Right lung (tissue), 10 donors: ENCODE measurements at places on chromosomes 7 and 10.

DNA sequence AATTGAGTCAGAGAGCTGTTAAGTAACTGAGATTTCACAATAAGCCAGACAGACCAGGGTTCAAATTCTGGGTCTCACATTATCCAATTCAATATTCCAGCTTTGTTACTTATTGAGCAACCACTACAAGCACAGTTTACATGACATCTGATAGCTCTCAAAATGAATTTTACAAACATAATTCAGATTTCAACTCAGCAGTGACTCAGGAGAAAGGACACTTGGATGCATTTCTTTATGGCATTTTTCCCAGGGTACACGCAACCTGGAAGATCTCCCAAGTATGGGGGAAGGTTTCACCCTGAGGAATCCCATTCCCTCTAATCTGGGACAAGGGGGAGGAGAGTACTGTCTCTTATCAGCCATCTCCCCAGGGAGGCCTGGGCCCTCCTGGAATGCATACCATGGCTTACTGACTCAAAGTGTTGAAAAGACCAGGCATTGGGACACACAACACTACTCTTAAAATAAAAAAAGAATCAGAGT is 102.4 kb downstream of the CFTR start:
- peak; percentile 27 for DNase-seq

GRCh38 chr10:96493871-96494525 is 19.7 kb downstream of the TLL2 start:
- no peak for DNase-seq

DNA sequence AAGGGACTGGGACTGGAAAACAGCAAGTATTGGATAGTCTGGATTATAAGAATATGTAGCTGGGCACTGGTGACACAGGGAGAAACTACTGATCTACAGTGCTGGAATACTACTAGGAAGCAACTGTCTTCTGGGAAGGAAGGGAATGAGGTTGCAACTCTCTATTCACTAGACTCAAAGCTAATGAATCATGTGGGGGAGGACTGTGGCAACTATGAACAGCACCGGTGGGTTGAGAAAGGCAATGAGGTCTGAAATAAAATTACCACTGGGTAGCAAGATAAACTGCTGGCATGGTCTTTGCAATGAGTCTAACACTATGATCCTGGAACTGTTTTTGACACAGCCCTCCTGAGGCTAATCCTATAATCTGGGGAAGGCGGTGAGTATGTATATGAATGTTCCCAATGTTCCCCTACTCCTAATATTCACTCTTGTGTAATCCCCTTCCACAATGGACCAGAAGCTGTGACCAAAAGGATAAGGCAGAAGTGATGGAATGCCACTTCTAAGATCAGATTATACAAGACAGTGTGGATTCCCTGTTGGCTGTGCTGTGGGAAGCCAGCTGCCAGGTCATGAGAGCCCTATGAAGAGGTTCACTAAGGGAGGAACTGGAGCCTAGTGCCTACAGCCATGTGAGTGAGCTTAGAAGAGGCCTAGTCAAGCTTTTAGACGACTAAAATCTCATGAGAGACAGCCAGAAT is 101.3 kb upstream of the DNAJB12 start:
- DNase-seq = no peak

- no peak for DNase-seq
Measured at GRCh38 chr7:14158111-14158510, 168.6 kb upstream of the ETV1 start.

GRCh38 chr10:101007915-101008822 is 8.6 kb downstream of the LZTS2 start:
- no peak for DNase-seq

- DNase-seq = no peak
Measured at GRCh38 chr10:64041989-64042490, 520.8 kb downstream of the REEP3 start.

- DNase-seq = peak; percentile 38
Measured at GRCh38 chr10:97788552-97789442, 17.0 kb upstream of the SFRP5 start.

GRCh38 chr10:71727738-71728737 is 8.5 kb upstream of the C10orf105 start:
- DNase-seq = no peak

DNA sequence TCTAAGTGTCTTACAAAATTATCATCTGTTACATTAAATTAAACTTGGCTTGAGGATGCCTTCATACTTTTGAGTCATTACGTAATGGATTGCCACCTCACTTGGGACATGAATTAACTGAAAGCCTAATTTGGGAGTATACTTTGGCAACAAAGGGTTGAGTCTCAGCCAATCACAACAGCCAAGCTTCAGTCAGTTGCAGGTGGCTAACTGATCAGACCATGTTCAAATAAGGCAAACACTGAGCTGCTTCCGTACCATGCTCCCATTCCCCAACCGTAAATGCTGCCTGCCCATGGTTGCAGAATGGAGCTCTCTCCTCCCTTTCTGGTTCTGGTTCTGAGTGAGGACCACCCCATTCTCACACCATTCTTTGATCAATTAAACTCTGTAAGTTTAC is 92.9 kb upstream of the STK17A start:
- no peak for DNase-seq

GRCh38 chr7:121810831-121811672 is 61.9 kb upstream of the PTPRZ1 start:
- no peak for DNase-seq

GRCh38 chr7:27208998-27209397 is 9.1 kb upstream of the HOXA13 start:
- no peak for DNase-seq

DNA sequence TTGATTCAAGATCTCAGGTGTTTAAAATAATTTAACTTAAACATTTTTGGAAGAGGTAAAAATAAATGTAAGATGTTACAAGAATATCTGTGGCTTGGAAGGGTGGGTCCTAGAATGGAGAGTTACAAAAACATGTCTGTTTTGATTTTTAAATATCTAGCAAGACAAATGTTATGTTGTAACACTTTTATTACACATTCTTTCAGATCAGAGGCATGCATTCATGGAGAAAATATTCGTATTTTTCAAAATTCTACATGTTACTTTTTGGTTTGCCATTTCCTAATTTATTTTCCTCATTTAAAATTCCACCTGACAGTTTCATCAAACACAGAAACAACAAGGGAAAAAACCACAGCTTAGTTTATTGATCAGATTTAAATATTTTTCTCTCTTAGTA is 10.0 kb downstream of the WBP1L start:
- no peak for DNase-seq

GRCh38 chr10:103652599-103653281 is 159.2 kb downstream of the NEURL1 start:
- DNase-seq = no peak

GRCh38 chr10:1807924-1808323 is 70.6 kb upstream of the ADARB2 start:
- no peak for DNase-seq

DNA sequence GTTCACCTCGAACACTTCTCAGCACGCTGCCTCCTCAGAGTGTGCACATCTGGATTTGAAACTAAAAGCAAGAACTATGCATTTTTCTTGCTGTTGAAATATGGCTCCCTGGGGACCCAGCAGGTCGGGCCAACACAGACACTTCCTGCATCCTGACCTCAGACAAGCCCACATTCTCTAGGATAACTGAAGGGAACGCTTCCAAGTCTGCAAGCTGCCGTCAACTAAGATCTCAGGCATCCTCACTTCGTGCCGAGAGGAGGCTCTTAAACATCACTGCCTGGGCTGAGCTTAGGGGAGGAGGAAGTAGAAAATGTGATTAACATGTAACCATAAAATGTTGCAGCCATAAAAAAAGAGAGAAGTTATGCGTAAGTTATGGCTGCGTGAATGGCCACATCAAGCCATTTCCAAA is 65.5 kb downstream of the PYROXD2 start:
- DNase-seq = no peak

GRCh38 chr7:114843102-114843501 is 78.8 kb upstream of the MDFIC start:
- no peak for DNase-seq

DNA sequence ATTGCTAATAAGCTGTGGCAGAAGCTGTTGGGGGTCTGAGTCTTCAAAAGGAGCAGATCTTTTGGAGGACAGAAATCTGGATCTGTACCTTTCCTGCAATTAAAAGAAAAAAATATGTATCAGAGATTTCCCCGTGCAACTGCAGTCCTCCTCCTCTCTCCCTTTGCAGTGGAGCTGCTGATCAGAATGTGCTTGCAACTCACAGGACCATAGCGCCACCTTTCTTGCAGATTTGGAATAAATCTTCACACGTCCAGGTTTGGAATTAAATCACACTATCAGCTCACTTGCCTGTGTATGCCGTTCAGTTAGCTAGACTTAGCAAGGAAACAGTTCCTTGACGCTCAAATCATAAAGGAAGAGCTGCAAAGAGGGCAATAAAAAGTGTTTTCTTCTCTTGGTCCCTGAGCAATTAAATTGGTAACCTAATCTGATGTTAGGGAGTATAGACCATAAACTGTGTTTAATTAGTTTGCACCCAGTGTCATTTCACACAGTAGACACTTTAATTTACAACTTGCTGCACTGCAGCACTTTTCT is 77.4 kb downstream of the PON1 start:
- peak; percentile 52 for DNase-seq

- DNase-seq = no peak
Measured at GRCh38 chr7:17678896-17679295, 261.4 kb downstream of the SNX13 start.

DNA sequence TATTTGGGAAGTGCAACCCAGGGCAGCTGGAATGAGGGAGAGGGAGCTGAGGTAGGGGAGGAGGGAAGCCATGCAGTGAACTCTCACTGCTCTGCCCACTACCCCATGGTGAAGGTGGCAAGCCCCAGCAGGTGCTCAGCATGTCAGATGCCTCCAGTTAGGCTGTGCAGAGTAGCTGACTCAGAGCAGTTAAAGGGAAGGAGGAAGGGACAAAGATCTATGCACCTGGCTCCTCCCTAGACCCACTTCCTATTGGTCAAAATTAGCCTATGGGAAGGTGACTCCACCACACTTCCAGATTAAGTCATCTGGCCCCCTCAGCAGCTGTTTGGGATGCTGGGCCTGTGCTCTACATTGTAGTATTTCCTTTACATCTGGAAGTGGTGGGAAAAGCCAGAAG is 125.7 kb upstream of the MTPN start:
- no peak for DNase-seq

GRCh38 chr7:123599766-123600165 is 1.9 kb upstream of the ASB15 start:
- DNase-seq = no peak
